BJ (cell line): ENCODE measurements at places on chromosomes 12 and 14.

DNA sequence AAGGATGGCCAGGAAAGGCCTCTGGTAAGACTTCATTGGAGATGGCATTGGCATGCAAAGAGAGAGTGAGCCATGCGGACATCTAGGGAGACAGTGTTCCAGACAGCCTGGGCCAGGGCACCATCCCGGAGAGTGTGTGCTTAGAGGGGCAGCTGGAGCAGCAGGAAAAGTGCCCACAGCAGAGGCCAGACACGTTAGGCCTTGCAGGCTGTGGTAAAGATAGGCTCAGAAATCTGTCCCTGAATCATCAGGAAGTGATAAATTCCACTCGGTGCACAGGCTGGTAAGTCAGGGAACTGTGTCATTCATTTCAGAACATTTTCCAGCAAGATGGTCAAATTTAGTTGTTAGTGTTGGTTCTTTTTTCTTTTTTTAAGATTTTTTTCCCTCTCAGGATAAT lies 8.8 kb downstream of the GALNT16 start:
- no peak for DNase-seq

GRCh38 chr12:106049546-106049945 lies 89.2 kb downstream of the NUAK1 start:
- no peak for DNase-seq

DNA sequence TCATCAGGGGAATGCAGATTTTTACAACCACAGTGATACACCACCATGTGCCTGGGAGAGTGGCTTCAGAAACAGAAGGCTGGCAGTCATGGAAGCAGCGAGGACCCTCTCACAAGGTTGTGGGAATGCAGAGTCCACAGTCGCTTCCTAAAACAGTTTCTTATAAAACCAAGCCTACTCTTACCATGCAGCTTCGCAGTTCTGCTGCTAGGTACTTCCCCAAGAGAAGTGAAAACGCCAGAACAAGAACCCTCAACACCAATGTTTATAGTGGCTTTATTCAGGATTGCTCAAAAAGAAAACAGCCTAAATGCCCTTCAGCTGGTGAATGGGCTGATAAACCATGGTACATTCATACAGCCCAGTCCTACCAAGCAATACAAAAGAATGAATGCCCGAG lies 87.2 kb downstream of the DDX51 start:
- no peak for DNase-seq

DNA sequence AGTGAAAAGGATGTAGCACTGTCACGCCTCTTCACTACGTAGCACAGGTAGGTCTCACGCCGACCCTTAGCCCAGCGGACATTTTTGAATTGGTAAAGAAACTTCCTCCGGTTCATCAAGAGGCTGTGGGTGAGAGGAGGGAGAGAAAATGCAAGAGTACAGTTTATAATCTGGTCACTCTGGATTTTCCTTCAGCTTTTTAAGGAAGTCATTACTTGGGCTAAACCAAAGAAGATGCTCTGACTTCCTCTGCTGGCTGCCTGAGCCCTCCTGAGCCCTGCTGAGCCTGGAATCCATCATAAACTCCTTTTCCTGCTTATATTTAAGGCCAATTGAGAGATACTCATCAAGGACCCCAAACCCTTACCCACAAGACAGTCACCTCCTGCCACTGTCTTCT lies 5.8 kb downstream of the AICDA start:
- no peak for DNase-seq

GRCh38 chr12:2641761-2642160 lies 153.0 kb upstream of the FKBP4 start:
- DNase-seq: no peak

GRCh38 chr14:64233531-64234190 lies 60.5 kb downstream of the ESR2 start:
- DNase-seq: no peak

DNA sequence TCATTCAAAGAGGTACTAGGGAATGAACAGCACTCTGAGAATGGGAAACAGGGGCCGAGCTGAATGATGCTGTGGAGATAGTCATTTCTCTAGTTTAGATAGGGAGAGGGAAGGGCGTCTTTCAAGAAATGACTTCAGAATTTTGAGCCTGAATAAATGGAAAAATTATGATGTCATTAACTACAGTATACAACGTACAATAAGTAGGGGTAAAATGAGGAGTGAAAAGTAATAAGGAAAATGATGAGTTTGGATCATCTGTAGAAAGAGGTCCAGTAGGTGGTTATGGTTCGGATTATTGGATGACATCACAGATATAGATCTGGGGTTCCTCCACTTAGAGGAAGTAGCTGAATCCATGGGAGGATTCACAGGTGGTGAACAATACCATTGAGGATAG lies 960.0 kb downstream of the DIO2 start:
- DNase-seq: no peak

- DNase-seq: no peak
These were observed 1.2 kb downstream of the CLIP1 start for GRCh38 chr12:122421187-122421820.

DNA sequence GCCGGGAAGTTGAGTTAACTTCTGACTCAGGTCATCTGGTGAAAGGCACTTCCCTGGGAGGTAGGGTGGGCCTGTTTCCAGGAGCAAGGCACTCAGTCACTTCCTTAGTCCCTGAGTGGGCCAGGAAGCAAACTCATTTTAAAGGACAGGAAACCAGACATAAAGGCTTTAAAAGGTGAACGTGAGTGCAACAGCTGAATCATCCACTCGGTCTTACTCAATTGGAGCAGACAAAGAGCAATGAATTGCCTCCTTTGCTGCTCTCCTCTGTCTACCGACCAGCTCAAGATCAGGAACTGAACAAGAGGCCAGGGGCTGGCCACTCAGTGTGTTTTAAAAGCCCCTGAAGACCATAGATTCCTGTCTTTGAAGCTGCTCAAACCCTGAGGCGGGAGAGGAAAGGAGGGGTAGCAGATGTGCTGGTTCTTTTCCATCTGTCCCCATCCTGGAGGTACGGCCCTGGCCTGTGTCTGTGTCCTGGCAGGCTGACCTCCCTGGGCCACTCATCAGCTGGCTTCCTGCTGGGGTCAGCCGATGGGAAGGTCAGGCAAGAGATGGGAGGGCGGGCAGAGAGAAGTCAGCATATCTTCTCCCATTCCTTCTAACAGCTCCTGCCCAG lies 148.9 kb downstream of the PPM1H start:
- DNase-seq: peak; percentile 90

GRCh38 chr14:100950024-100950423 lies 46.5 kb upstream of the RTL1 start:
- DNase-seq: no peak

DNA sequence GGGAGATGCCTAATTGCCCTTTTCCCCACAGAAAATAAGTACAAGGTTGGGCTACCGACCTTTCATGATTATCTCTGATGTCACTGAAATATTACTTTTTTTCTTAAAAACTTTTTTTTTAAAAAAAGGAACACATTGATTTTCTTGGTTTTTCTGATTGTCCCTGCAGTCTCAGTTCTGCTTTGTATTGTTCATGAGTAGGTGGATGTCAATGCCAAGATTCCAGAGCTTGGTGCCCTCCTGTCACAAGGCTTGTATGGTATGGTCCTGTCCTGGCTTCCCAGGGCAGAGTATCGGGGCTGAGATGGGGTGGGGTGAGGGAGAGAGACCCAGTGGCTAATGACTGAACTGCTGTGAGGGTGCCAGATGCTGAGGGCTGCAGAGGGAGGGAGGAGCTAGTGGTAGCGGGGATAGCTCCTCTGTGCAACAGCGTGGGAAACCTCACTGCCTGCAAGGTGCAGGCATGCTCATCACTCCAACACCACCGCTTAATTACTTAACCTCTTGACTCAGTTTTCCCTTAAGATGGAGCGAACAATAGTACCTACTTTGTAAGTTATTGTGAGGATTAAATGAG lies 4.4 kb upstream of the CTDSP2 start:
- DNase-seq: no peak

DNA sequence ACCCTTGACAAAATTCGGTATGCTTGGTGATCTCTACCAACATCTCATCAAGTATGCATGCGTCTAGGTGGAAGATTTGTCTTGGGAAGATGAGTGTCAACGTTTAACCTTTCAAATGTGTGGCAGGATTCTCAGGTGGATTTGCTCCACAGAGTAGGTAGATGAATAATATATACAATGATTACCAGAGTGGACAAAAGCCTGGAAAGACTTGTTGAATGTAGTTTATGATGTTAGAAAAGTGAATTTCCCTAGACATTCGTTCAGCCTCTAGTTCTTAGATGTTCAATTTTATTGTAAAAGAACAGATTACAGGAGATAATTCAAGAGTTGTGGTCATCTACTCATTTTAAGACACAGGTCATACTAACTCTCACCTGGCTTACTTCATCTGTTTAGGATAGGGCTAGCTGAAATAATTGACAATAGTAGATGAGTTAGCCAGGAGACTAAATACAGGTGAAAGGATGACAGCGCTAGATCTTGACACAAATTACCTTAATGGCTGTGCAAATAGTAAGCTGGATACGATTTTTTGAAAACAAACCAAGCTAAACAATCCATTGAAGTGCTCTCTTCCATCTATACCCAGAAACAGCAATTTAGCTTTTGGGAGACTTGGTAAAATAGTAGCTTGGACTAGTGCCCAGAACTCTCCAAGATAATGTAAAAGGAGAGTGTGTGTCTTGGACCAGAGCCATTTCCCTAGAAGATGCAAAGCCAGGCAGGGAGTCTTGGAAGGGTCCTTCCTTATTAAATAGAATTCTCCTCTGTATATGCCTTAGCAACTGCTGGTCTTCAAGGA lies 168.0 kb downstream of the DACT1 start:
- DNase-seq: no peak

DNA sequence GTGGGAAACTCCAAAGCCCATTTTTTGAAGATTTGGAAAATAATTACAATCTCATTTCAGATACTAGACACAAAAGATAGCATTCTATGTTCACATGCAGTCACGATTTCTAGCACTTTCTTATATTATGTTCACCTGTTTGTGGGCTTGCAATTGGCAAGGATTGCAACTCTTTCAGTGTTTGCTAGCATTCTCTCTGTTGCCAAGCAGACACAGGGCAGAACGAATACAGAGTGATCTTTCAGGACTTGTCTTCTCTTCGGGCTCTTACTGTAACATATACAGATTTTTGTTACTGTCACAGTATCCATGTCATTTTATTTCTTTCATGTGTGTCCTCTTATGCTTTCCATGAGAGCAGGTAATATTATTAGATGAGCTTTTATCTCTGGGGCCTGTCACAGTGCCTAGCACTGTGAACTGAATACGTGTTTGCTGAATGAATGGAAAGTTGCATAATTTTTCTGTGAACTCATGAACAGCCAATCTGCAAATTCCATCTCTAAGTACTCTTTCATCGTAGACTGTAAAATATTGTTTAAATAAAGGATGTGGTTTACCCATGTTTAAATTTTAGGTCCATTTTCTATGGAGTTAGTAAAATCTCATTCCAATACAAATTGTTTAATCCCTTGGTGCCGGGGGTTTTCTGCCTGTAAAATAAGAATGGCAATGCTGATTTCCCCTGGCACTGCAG lies 105.1 kb downstream of the BMP4 start:
- no peak for DNase-seq

DNA sequence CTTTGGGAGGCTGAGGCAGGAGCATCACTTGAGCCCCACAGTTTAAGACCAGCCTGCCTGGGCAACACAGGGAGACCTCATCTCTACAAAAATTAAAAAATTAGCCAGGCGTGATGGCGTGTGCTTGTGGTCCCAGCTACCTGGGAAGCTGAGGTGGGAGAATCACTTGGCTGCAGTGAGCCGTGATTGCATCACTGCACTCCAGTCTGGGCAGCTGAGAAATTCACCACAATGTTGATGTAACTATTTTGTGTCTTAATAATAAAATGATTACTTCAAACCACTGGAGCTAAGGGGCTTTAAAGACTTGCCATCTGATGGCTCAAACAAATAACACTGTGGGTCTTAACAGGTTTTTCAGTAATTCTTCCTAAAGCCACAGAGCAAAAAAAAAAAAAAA lies 10.8 kb downstream of the ERH start:
- DNase-seq: no peak

DNA sequence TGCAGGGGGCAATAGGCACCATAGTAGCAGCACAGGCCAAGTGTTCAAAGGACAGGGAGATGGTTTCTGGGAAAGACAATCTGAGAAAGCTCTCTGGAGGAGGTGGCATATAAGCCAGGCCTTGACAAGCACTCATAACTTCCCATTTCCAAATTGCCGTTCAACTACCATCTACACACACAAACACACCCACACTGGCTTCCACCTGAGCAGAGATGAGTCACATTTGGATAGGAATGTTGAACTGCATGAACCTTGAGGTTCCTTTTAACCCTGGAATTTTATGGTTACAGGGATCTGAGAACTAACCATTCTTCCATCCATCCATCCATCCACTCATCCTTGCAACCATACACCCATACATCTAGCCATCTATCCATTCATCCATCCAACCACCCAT lies 86.6 kb downstream of the KSR2 start:
- DNase-seq: no peak
